ENCODE measurements at places on chromosomes 1 and 21.

- DNase-seq = no peak
Observed at GRCh38 chr1:70906800-70907199, 140.8 kb downstream of the PTGER3 start.

DNA sequence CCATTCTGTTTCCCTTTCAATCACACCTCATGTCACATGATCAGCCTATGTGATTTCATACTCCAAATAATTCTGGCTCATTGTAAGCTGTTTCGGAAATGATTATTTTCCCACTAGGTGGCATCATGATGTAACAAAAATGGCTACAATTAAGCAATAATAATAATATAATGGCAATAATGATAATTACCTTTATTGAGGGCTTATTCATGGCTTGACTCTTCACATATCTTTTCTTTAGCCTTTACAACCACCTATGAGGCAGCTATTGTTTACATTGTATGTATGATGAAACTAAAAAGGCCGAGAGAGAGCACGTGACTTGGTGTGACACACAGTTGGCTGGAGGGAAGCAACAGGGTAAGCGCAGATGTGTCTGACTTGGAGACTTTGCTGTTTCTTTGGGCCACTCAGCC, 12.5 kb upstream of the KPRP start:
- no peak for DNase-seq

DNA sequence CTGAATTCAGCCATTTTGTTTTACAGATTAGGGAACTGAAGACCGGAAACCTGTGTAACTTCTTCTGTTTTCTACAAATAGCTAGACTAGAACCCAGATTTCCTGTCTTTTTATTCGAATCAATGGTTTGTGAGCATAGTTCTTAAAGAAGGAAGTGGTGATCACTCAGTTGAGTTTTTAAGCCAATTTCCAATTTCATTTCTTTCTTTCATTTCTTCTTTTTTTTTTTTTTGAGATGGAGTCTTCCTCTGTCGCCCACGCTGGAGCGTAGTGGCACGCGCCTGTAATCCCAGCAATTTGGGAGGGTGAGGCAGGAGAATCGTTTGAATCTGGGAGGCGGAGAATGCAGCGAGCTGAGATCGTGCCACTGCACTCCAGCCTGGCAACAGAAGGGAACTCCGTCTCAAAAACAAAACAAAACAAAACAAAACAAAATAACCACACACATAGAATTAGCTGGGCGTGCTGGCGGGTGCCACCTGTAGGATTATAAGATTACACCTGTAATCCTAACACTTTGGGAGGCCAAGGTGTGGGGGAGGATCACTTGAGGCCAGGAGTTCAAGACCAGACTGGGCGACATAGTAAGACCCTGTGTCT, 3.0 kb upstream of the MDM4 start:
- peak; percentile 35 for DNase-seq

GRCh38 chr1:44660176-44660575, 14.1 kb downstream of the TMEM53 start:
- DNase-seq = no peak

- DNase-seq = no peak
Observed at GRCh38 chr1:50491142-50491541, 67.9 kb upstream of the DMRTA2 start.

DNA sequence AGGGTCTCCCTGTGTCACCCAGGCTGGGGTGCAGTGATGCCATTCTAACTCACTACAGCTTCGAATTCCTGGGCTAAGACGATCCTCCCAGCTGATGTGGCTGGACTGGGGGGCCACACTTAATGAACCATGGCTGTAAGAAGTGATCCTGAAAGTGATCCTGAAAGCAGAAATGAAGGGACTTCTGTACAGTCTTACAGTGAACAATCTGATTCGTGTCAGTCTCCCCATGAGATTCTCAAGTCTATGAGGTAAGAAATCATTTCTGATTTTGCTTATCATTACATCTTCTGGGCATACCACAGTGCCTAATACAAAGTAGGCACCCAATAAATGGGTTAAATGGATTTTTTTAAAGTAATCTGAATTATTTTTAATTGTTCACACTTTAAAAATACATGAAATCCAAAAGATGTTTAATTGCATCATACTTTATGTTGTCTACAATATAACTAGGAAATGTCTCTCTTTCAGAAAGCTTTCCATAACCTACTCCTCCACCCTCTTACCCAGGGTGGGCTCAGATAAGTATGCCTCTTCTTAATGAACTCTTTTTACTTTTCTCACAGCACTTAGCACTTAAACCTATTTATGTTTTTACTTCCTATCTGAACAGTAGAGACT, 21.5 kb downstream of the TUT4 start:
- no peak for DNase-seq

- DNase-seq = no peak
Observed at GRCh38 chr1:160179336-160179735, 11.0 kb upstream of the CASQ1 start.

DNA sequence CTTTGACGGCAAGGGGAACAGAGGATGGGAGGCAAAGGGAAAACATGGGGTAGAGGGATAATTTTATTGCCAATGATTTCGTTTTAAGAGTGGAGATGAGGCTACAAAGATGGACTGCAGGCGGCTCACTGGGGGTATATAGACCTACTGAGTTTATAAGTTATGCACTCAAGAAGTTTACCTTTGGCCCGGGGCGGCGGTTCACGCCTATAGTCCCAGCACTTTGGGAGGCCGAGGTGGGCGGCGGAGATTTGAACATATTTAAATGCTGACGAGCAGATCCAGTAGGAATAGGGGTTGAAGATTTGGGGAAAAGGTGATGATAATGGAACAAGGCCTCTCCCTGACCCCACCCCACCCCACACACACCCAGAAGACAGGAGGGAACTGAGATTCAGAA, 8.1 kb upstream of the SLAMF9 start:
- no peak for DNase-seq

GRCh38 chr1:68225781-68226180, 6.5 kb downstream of the WLS start:
- DNase-seq = no peak

DNA sequence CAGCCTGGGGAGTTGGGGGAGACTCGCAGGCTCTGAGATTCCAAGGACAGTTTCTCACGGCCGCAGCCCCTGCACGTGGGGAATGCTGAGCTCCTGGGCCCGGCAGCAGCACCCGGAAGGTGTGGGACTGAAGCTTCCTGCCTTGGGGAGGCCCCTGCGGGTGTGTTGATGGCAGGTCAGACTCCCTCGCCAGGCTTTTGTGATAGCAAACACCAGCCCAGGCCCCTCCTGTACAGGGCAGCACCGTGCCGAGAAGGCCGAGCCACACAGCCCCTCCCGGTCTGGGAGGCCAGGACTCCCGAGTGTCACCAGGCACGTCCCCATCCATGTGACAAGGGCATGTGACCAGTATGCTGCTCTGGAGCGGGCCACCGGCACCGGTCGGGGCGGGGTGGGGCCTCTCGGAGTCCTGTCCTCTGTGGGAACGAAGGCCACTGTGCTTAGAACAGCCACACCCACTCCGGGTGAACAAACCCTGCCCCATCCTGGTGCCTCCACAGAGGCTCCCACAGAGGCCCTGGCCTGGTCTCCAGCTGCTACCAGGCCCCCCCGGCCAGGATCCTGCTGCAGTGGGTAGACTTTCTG, 31.1 kb upstream of the ARHGEF16 start:
- no peak for DNase-seq

- DNase-seq = peak; percentile 31
Observed at GRCh38 chr1:59926381-59927123, at the start of gene CYP2J2. Gene CYP2J2, minus strand, starts transcription at chr1:59926773. Its CDS starts 27 bp downstream, at chr1:59926746.

DNA sequence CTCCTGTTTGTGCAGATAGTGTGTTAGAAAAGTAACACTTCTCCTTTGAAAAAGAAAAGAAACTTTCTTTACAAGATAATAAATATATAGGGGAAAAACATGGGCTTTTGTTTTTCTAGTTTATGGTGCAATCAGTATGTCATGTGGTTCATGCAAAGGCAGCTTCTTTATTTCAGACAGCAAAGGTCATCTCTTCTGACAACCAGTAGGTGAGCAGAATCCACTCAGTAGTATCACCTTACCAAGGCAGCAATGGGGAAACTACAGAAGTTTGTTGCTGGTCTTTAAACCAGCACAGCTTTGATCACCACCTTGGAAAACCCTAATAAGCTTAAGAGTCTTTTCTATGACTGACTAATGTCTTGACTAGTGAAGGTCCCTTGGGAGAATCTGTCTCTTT, 13.0 kb upstream of the SAMSN1 start:
- DNase-seq = no peak

All from activated CD4-positive, alpha-beta T cell treated with anti-CD3 and anti-CD28 coated beads for 4 hours (primary cell).